Spleen (tissue), 13 donors: ENCODE measurements at places on chromosomes 1 and 21. TPM values are rescaled to one million over a fixed set of nuclear protein-coding genes. Genes with fewer than 3 reads are reported as not detected.

SPRR1B gene
- polyA plus RNA-seq = not detected

DNA sequence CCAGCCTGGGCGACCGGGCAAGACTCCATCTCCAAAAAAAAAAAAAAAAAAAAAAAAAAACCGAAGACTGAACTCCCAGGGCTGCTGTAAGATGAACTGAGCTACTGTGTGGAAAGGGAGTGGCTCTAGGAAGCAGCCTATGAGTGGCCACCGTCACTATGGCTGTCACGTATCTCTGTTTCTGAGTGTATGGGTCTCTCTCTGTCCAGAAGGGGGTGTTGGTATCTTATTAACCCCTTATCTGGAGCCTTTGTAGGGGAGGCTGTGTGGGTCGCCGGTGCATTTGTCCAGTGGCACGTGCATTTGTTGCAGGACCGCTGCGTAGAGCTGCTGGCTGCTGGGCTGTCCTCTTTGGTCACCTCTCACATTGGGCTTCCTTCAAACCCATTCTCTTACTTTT, 326.6 kb downstream of the CAMTA1 start:
- DNase-seq = no peak

DNA sequence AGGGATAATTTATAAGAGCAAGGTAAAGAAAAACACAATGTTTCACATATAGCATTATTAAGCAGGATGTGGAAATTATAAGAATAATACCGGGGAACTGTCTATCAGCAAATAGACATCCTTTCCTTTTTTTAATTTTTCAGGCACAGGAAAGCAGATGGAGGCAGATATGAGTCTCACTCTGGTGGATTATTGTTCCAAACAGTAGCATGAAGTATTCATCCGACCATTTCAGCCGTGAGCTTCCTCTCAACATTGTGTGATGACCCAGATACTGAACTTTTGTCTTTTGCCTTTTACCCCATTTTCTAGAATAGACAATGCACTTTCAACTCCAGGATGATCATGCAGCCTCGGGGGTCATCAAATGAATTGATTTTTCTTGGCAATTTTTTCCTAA, 599.8 kb downstream of the ADGRL2 start:
- DNase-seq = no peak

DHDDS gene
- polyA plus RNA-seq = 16.5 TPM

LAMTOR2 gene
- 107 TPM for polyA plus RNA-seq

GRCh38 chr1:198829944-198830343, 191.1 kb downstream of the PTPRC start:
- DNase-seq = no peak

EPHA10 gene
- 0.10 TPM for polyA plus RNA-seq

DNA sequence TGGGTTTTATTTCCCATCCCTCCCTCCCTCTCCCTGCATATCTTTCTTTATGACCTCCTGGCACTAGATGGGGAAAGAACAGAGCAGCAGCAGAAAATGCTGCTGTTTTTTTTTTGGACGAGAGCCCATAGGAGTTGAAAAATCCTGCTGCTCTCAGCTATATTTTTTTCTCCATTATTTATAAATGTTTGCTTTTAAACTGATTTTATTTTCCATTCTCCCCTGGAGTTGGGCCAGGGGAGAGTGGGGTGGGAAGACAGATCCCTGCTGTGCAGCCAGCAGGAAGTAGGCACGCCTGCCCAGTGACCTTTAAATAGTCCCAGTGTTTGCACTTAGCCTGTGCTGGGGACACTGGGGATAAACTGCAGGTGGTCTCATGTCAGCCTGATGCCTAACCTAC, 17.4 kb downstream of the SFT2D2 start:
- DNase-seq = no peak

GRCh38 chr1:1228596-1229321, 3.0 kb downstream of the SDF4 start:
- DNase-seq = no peak

GRCh38 chr1:3372317-3372716, 82.1 kb upstream of the ARHGEF16 start:
- DNase-seq = no peak

GRCh38 chr21:38310646-38311485, 54.1 kb downstream of the KCNJ15 start:
- DNase-seq = no peak

DNA sequence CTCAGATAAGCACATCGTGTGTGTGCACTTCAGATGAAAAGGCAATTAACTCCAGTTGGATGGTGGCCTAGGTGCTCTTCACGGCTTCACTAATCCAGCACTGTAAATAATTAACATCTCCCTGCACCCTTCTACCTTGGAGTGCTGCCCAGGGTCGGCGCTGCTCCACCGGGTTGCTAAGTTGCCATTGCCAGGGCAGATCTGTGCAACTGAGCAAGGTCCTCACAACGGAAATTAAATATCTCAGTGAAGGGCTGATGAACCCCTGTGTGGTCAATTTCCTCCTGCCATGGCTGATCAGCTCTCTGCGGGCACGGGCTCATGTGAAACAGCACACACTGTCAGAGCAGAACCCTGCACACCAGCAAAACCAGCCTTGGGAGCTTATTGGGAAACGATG, 63.2 kb downstream of the SYDE2 start:
- no peak for DNase-seq

GRCh38 chr1:188499690-188500089, 1670.9 kb downstream of the PLA2G4A start:
- no peak for DNase-seq

- no peak for DNase-seq
Observed at GRCh38 chr1:7658099-7658498, 113.0 kb upstream of the VAMP3 start.

RNF187 gene
- 44.9 TPM for polyA plus RNA-seq

DNA sequence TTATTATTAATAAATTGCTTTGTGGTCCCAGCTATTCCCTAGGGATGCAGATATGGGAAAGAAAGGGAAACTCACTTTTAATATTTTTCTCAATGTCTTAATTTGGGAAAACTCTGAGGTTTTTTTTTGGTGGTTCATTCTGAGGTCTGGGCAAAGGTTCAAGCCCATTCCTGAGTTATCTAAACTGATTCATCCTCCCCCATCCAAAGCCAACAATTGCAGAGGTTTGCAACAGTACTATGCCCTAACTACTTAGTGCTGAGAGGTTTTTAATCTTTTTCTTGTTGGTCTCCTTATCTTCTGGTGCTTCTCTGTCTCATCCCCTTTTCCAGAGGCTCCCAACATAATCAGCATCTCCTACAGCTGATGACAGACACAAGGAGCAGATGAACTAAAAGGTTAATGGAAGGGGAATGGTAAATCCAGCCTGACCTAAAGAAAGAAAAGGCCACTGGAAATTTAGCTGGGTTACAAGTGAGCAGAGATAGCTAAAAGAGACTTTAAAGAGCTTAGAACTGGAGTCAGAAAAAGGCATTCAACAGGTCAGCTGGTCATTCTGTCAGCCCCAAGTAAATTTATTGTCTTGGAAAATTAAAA, 390.4 kb downstream of the TGFB2 start:
- no peak for DNase-seq

- DNase-seq = no peak
Observed at GRCh38 chr1:74571493-74571800, 59.0 kb upstream of the LRRC53 start.

DNA sequence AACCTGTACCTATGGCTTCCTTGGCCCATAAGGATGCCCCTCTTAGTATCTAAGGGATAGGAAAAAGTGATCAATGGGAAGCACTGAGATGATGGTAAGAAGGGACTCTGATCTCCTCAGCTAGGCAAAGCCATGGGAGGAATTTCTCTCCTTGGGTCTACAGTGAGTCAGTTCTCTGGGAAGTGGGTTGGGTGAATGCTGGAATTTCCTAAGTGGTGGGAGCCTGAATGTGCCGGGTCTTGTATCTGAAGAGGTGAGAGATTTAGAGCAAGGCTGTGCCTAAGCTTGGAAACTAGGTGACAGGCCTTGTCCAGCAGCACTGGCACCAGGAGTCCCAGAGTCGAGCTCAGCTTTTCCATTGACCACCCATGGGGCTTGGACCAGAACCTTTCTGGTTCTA, 96.3 kb upstream of the SLC2A1 start:
- no peak for DNase-seq

PKP1 gene
- polyA plus RNA-seq = 0.06 TPM

- no peak for DNase-seq
Observed at GRCh38 chr1:101235216-101235695, 1.6 kb upstream of the S1PR1 start.

CFHR4 gene
- not detected for polyA plus RNA-seq

- DNase-seq = peak; percentile 94
Observed at GRCh38 chr1:27392096-27392777, at the start of gene GPR3. Gene GPR3 (plus strand): TSS chr1:27392622. CDS start chr1:27393799, 1,177 bp downstream.

- no peak for DNase-seq
Observed at GRCh38 chr1:226972931-226973330, 32.8 kb downstream of the COQ8A start.

RIPK4 gene
- 0.06 TPM for polyA plus RNA-seq

NHLH2 gene
- polyA plus RNA-seq = not detected

FCGR3A gene
- 35.5 TPM for polyA plus RNA-seq

GRCh38 chr1:227321035-227321434, 2.7 kb upstream of the CDC42BPA start:
- no peak for DNase-seq

DNA sequence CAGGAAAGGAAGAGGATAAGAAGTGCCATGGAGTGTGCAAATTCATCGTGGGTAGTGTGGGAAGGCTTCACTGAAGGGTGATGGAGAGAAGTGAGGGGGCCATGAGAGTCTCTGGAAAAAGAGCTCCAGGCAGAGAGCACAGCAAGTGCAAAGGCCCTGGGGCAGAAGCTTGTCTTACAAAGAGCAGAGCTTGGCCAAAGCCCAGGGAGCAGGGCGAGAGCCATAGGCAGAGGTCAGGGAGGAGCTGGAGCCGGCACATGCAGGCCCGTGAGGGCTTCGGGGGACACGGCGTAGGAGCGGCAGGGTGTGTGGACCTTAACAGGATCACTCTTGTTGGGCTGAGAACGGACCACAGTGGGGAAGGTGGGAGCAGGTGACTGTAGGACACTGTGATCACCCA, 83.7 kb upstream of the EDN2 start:
- DNase-seq = peak; percentile 0

DNA sequence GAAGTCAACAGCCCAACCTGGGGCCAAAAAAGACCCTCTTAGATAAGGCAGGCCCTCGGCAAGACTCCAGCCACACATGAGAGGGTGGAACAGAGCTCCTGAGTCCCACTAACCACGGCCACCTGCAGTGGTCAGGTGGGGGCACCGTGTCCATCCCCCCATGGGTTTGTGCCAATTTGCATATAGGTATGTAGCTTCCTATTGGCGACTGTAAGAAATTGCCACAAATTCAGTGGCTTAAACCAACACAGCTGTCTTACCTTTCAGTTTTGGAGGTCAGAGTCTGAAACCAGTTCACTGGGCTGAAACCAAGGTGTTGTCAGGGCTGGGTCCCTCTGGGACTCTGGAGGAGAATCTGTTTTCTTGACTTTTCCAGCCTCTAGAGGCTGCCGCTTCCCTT, 59.3 kb downstream of the COL18A1 start:
- peak; percentile 33 for DNase-seq

- DNase-seq = no peak
Observed at GRCh38 chr1:11568687-11569086, 85.5 kb downstream of the FBXO2 start.

DNA sequence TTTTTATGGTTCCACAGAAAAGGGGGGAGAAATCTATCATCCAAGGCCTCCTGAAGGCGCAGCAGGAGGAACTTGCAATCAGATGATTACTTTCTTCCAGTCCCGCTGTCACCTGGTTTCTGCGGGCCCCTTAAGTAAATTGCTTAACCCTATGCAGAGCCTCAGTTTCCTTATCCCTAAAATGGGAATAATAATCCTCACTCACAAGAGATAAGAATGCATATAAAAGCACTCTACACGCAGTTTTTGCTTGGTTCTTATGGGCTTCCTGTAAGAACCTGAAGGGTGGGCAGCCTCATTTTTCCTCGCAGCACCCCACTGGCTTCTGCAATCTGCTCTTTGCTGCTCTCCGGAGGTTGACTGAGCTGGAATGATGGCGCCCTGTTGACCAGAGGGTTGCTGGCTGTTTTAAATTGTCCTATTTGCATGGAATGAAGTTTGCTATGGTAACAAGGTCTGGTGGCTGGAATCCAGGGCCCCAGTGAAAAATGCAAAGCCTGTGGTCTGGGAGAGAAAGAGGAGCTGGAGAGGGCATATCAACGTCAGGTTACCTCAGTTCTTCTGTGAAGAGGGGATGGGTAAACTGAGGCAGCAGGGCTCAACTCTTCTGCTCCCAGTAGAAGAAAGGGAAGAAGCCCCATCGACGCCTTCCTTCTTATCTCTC, 1.0 kb upstream of the KAZN start:
- no peak for DNase-seq

PKNOX1 gene
- polyA plus RNA-seq = 7.3 TPM

CFAP107 gene
- polyA plus RNA-seq = not detected

GPR37L1 gene
- 0.16 TPM for polyA plus RNA-seq

TEX38 gene
- polyA plus RNA-seq = 0.11 TPM

DNA sequence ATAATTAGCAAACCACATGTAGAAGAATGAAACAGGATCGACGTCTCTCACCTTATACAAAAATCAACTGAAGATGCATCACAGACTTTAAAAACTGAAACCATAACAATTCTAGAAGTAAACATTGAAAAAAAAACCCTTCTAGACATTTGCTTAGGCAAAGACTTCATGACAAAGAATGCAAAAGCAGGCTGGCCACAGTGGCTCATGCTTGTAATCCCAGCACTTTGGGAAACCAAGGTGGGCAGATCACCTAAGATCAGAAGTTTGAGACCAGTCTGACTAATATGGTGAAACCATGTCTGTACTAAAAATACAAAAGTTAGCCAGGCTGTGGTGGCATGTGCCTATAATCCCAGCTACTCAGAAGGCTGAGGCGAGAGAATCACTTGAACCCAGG, 1351.7 kb downstream of the MRPL39 start:
- DNase-seq = no peak
